ENCODE measurements at places on chromosomes 6 and 20.

DNA sequence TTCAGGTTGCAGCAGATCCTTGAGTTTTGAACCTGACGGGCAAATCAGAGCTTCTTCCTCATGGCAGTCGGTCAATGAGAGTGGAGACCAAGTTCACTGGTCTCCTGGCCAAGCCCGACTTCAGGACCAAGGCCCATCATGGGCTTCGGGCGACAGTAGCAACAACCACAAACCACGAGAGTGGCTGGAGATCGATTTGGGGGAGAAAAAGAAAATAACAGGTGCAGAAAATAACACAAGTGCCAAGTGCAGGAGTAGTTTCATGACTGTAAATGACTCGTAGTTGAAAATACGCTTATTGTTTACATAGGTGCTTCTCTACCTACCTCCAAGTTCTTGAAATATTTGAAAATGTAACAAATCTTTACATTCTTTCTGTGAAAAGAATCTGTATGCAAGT lies 56.1 kb downstream of the DCBLD1 start:
- no peak for DNase-seq

GRCh38 chr6:158387578-158387977 lies 75.3 kb downstream of the TULP4 start:
- no peak for DNase-seq

DNA sequence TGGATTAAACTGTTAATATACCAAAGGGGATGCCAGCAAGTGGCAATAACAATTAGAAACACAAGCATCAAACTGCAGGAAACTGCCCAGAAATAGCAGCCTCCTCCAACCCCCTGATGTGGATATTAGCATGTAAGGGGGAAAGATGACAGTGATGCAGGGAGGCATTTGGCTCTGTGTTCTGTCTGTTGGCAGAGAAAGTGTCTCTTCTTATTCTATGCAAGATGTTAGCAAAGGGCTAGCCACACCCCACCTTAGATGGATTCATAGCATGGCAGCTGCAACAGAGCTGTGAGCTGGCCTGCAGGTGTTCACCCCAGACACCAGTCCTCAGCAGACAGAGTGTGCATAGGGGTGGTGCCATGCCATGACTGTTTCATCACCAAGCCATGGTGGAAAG lies 38.0 kb downstream of the SCP2D1 start:
- DNase-seq = no peak

DNA sequence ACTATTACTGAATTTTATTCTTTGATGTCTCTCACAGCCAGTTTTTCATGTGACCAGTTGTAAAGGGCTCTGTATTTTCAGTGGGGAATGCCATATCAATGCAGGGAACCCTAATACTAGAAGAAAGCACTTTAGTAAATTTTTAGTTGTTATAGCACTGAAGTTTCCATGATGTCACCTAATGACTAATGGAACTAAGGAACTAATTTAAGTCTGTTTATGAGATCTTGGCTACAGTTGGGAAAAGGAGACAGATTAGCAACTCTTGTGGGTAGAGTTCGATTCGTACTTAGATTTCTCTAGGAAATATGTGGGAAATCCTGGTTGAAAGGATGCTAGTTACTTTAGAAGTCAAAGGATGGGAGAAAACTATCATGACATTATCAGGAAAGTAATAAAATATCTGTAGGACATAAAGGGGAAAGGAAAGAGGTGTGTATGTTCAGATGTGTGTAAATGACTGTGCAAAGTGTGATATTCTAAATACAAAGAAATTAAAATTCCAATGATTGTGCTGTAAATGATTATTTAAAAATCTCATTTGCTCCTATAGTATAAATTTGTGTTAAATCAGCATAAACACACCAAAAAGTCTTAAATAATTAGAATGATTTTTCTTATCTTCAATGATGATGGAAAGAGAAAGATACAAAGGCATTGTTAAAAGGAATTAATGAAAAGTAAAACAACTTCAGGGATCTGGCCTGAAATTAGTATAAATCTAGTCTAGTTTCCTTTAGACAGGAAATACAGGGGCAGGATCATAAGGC lies 103.4 kb downstream of the LRRC1 start:
- DNase-seq = peak; percentile 72

GRCh38 chr6:151140767-151141166 lies 99.0 kb upstream of the AKAP12 start:
- no peak for DNase-seq

- DNase-seq = no peak
Measured at GRCh38 chr6:107102414-107102805, 12.9 kb downstream of the BEND3 start.

- no peak for DNase-seq
Measured at GRCh38 chr20:45016089-45016671, 49.9 kb downstream of the STK4 start.

- DNase-seq = no peak
Measured at GRCh38 chr6:137522831-137523230, 28.6 kb upstream of the OLIG3 start.

DNA sequence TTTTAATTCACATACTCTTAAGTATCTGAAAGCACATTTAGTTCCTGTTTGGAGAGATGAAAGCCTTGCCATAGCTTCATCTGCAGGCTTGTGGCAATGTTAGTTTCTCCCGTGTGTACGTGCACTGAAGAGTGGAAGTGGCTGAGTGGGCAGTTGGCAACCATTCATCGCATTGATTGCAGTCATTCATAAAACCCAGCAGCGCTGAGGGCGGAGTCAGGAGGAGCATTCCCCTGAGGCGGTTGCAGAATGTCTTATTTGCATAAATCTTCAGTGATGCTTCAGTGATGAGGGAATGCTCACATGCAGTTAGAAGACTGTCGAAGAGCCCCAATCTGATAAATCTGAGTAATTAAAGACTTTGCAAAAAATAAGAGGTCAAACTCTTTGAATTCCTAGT lies 79.1 kb downstream of the RIMS1 start:
- DNase-seq = no peak

DNA sequence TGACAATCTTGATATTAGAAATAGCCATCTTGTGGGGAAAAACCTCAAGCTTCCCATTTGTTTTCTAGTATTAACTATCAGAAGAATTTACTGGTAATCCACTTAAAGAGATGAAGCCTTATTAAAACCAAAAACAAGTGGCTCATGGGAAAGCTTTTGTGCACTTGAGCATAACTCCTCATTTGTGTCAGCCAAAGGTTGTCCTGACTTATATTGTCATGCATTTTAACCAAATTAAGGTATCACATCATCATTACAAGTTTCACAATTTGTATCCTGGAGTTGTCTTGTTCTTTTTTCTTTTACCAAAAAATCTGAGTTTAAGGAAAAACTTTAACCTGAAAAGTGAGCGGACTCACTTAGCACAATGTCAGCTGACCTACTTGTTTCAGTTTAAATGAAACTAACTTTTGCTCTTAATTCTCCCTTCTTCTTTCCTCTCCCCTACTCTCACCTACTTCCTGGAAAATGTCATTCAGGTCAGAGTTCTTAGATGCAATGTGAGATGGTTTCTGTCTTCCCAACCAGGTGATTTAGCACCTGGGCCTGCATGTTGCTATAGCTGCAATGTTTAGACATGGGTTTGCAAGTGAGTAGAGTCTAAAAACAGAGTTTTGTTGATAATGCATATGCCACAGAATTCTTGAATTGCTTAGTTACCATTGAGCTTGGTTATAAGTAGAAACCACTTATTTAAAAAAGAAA lies 82.8 kb downstream of the TNFAIP3 start:
- DNase-seq = no peak

- DNase-seq = peak; percentile 81
Measured at GRCh38 chr6:42783177-42783875, 1.5 kb downstream of the BICRAL start.

- DNase-seq = peak; percentile 57
Measured at GRCh38 chr6:114024746-114025145, 53.8 kb upstream of the HDAC2 start.

GRCh38 chr20:2521369-2522305 lies 12.9 kb upstream of the ZNF343 start:
- DNase-seq = peak; percentile 54

DNA sequence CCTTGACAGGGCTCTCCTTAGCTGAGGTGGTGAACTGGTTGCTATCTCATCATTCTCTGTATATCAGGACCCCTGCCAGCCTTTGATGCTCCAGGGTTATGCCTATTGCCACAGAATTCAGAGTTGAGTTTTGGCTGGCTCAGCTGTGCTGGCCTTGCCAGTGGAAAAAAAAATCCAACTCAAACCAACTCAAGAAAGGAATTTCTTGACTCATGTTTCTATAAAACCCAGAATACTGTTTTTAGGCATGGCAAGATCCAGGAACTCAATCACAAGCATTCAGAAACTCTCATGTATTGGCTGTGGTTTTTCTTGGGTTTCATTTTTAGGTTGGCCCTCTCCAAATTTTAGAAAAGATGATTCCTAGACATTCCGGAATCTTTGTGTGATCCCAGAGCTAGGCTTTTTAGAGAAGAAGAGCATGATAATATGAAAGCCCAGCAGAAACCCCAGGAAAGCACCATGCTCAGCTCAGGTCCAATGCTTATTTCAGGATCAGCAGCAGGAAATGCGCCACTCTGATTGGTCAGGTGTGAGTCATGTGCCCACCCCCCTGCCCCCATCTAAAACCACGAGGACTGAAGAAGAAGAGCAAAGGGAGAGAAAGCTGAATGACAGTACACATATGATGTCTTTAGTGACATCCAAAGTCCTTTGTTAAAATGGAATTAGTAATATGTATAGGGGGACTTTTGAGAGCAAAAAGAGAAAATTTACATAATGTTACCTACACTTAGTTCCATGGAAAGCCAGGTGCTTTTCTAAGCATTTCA lies 122.9 kb downstream of the RNF144B start:
- DNase-seq = no peak

DNA sequence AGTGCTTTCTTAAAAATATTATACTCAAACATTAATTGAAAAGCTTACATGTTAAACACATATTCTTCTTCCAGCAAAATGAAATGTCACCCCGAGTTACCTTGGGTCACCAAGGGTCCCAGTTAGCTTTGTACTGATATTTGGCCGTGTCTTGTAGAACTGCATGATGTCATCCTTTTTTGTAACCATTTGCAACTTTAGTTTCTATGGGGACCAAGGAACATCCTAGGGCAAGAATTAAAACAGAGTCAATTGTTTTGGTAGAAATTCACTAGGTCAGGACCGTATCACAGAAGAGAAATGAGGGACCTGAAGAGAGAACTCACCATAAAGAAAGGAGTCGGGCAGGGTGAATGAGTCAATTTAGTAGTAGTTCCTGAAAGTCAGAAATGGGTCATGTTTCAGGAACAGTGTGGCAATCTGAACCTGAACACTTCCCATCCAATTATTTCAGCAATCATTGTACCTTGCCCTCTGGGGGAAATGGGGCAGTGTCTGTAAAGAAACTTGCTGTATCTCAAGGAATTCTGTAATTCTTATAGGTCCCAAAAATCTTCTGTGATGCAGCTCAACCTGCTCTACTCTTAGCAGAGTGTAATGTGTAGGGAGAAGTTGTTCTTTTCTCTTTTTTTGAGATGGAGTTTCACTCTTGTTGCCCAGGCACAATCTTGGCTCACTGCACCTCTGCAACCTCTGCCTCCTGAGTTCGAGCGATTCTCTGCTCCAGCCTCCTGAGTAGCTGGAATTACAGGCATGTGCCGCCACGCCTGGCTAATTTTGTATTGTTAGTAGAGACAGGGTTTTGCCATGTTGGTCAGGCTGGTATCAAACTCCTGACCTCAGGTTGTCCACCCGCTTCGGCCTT lies 5.3 kb upstream of the AKAP7 start:
- no peak for DNase-seq

- DNase-seq = no peak
Measured at GRCh38 chr6:75176076-75176582, 29.7 kb downstream of the COL12A1 start.

DNA sequence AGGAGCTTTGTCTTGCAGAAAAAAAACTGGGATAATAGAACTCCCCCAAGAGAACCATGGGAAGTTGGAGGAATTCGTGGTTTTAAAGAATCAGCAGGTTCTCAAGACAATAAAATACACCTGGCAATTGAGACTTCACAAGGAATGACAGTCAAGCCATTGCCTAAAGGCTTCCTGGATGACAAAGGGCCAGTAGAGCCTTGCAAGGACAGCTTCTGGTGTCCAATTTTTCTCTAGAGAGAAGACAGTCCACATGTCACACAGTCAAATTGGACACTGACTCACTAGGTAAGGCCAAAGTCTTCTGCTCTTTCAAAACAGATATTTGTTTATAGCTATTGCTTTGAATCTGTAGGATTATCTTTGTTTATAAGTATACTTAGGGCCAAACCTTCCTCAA lies 80.3 kb upstream of the BMP5 start:
- DNase-seq = no peak
